ENCODE measurements at places on chromosomes 5 and 9.

DNA sequence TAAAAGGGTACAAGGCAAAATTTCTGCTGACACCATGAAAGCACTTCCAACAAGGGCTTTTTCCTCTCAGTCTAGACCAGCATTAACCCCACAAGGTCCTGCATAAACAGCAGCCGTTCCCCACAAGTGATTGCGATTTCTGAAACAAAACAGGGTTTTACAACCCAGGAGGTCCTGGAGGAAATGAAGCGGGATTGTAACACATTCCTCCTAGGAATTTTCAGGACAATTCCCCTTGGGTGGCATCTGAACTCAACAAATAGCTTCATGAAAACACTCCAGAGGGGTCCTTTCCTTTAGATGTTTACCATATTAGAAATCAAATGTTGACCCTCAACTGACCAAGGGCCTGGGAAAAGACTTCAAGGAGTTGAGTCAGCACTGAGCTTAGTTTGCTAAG, 36.7 kb upstream of the SHC3 start:
- no peak for DNase-seq

- DNase-seq = no peak
Observed at GRCh38 chr5:68352166-68352565, 136.6 kb downstream of the PIK3R1 start.

DNA sequence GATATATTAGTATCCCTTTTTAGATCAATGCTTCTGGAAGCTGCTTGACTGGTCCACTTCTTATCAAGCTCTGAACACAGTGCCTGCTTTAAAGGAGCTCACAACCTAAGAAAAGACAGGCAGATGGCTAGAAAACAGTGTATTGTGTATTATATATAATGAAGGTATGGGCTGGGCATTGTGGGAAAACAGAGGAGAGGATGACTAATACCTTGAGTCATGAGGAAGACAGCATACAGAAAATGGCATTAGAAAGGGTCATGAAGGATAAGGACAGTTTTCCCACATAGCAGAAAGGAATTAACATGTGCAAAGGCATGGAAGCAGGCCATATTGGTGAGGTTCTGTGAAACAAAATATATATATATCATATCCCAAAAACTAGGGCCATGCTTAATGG, 309.6 kb downstream of the MLLT3 start:
- no peak for DNase-seq

GRCh38 chr9:105418588-105419500, 29.0 kb upstream of the FSD1L start:
- no peak for DNase-seq

- DNase-seq = no peak
Observed at GRCh38 chr5:124670722-124671184, 75.7 kb downstream of the ZNF608 start.

GRCh38 chr9:111001526-111001925, 36.7 kb downstream of the LPAR1 start:
- DNase-seq = no peak

DNA sequence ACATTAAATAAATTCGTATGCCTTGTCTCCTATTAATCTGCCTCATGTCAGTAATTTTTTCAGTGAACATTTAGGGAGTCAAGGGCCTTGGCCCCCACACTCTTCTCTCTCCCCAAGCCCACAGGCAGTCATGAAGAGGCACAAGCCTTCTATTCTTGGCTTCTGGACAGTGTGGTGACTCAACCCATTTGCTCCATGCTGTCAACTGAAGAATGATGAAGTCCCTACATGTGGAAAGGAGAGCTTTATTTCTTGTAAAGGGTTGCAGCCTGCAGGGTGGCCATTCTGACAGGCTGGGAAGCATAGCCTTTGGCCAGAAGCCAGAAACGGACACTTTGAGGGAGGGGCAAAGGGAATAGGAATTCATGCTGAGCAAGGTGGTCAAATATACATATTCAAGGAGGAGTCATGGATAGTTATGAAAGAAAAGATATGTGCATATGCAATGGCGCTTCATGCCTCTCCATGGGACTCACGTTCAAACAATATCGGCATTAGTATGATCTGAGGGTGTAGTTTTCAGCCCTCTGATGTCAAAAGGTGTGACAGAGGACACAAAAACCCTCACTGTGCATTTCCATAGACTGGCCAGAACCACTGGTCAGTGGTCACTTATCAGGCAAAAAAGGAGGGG, 31.3 kb downstream of the ANKRA2 start:
- DNase-seq = no peak

DNA sequence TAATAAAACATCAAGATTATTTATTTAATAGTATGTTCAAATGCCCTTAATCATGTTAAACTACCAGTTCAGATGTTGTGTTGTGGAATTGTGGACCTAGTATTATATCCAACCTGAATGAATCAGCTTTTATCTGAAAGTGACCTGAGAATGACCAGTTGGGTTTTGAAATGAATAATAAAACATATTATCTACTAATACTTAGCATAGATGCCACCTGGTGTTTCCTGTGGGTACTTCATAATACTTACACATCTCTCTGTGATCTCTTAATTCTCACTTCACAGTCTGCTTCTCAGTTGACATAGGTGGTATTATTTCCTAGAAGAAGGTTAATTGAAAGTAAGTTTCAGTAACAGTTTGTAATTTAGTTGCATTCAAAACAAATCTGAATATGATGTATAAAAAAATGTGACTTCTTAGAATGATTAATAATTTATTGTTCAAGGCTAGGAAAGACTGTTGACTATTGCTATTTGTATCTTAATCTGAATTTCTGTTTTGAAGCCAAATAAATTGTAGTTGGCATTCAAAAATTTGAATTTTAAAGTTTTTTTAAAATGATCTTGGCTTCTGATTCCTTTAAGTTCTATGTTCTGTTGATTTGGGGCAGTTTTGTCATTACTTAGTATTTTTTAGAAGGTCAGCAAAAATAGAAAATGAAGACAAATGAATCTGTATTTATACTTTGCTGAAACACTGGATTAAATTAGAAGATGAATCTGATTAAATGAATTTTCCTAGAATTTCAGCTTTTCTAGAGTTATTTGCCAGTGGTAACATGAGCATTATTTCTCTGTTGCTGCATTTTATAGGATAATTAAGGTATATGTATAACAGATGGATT, 48.2 kb downstream of the KIF2A start:
- no peak for DNase-seq

DNA sequence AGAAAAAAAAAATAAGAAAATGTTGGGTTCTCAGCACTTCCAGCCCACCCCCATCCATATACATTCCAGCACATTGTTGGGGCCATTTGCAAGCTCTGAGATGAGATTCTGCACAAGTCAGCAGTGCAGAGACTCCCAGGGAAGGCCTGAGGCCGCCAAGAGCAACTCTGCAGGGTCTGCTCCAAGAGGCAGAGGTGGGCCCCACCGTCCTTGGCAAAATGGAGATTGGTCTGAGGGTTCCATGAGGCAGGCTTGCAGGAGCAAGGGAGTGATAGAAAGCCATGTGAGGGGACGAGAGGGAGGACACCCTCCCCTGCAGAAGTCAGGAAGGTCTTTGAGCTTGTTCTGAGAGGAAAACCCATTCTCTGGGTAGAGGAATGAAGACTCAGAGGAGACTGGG, 51.9 kb upstream of the SAP30L start:
- no peak for DNase-seq

GRCh38 chr5:79577693-79578092, 34.5 kb upstream of the TENT2 start:
- DNase-seq = no peak

DNA sequence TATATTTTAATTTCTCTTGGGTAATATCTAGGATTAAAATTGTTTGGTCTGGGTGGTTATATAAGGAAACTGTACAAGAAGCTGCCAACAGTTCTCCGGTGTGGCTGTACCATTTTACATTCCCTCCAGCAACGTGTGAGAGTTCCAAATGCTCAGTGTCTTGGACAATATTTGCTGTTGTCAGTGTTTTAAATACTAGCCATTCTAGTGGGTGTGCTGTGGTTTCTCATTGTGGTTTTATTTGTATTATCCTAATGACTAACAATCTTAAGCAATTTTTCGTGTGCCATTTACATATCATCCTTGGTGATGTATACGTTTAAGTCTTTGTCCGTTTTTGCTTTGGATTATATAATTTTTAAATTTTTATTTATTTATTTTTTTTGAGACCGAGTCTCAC, 34.0 kb downstream of the TNFSF15 start:
- DNase-seq = no peak

DNA sequence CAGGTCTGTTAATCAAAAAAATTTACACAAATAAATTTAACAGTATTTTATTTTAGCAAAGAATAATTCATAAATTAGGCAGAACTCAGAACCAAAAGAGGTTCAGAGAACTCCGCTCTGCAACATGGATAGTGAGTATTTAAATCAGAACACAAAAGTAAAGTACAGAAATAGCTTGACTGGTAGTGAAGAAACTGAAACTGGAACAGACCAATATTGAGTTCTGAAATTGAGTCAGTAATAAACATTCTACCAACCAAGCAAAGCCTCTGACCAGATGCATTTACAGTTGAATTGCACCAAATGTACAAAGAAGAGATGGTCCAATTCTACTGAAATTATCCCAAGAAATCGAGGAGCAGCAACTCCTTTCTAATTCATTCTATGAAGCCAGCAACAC, 1542.8 kb downstream of the EFNA5 start:
- no peak for DNase-seq

- no peak for DNase-seq
Observed at GRCh38 chr9:126613651-126614050, at the start of gene LMX1B. TSS of gene LMX1B (plus strand) at chr9:126613928. CDS start at chr9:126614450, 522 bp downstream.

GRCh38 chr9:98334796-98335195, 79.3 kb upstream of the TBC1D2 start:
- DNase-seq = no peak

DNA sequence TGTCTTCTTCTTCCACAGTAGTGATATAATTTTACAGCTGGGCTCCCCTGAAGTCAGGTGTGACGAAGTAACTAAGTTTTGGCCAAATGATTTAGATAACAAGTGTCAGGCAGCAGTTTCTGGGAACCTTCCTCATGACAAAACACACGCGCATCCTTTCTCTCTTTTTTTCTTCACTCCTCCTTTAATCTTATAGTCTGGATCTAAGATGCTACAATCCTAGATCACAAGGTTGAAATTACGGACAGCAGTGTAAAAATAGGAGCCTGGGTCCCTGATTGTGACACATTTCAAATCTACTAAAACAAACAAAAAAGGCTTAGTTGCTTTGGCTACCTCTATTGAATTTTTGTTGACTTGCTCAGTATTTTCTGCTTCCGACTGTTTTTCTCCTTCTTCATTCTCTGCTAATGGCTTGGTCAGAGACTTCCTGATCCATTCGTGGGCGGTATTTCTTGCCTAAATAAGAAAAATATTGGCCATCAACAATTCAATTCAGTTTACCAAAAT, 36.1 kb downstream of the FAM114A2 start:
- no peak for DNase-seq

GRCh38 chr9:95350266-95350665, 32.8 kb upstream of the FANCC start:
- DNase-seq = no peak

GRCh38 chr5:39584927-39585326, 160.1 kb upstream of the DAB2 start:
- no peak for DNase-seq

DNA sequence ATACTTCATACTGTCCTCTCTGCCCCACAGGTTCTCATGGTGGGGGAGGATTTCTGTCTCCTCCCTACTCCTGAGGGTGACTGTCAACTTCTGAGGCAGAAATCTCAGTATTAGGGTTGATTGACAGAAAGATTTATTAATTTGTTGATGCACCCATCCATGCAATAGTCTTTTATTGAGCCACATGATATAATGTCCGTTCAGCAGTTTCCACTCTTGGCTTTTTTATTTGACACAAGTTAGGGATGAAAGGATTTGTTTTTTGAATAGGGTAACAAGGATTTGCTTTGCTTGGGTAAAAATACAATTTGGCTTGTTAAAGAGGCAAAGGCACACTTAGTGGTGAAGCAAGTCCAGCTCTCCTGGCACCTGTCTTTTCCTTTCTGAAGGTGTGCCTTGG, 125.0 kb downstream of the ADAMTSL1 start:
- no peak for DNase-seq

DNA sequence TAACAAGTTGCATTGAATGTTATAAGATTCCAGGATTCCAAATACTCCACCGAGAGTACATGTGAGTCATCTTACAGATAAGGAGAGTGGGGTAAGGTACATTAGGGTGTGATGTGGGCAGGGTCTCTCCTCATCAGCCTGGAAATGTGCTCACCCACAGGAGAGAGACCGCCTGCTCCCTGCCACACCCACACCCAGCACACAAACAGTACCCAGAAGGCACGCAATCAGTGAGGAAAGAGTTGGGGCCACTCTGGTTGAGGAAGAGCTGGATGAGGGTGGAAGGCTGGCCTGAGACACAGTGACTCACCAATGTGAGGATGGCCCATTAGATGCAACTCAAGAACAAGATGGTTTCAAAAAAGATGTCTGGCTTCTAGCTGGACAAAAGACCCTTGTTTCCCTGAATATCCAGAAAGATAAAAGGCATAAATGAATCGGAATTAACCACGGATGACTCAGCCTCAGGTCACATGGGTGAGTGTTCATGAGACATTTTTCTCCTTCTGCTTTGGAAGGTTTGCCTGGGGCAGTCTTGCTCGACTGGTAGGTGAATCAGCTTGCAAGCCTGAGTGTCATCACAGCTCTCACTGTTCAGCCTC, 51.1 kb upstream of the LHFPL2 start:
- no peak for DNase-seq

GRCh38 chr5:88736494-88736893, 146.5 kb downstream of the MEF2C start:
- DNase-seq = no peak

DNA sequence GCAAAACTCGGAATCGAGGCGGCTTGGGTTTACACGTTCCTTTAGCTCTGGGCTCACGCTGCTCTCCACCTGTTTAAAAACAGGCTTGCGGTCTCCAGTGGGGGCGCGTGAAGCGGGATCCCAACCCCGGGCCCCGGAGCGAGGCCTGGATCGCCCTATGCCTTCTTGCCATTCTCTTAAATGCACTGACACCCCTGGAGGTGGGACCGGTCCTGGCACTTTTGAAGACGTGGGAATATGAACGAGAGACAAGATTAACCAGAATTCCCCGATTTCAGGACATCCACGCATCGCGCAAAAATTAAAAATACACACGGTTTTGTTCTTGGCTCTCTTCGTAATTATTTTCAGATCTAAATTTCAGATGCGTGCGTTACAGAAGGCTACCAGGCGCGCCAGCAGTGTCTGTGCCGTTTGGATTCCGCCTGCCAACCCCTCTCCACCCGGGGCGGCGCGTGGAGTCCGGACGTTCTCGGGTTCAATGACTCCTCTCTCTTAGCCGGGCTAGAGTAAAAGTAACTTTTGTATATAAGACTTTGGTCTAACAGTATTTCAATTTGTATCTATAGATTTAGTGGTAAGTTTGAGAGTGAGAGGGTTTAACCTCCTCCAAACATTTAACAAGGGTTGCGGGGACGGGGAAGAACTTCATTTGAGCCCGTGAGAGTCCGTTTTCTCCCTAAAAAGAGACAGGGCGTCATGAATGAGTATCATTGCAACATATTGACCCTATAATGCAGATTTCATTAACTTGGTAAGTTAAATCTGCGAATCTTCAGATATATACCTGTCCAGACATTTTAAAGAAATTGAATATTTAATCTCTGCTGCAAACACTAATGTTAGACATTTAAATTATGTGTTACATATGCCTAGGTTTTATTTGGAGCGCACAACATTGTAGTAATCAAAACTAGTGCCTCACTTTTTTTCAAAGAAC, 3.8 kb downstream of the FOXD1 start:
- no peak for DNase-seq

Measured in stimulated activated CD8-positive, alpha-beta memory T cell treated with anti-CD3 and anti-CD28 coated beads, Interleukin-7, amount 100 ng/mL, for 4 hours (primary cell).